ENCODE measurements at places on chromosomes 12 and 14. TPM values are rescaled to one million over a fixed set of nuclear protein-coding genes. Genes with fewer than 3 reads are reported as not detected.

GRCh38 chr12:18823461-18823860 is 85.5 kb downstream of the CAPZA3 start:
- DNase-seq, result no peak
- H3K4me1 ChIP-seq, result no peaks in the 10 kb centered on the region
- H3K27ac ChIP-seq, result no peak overlapping the region
- no peaks in the 10 kb centered on the region for H3K36me3 ChIP-seq
- no peak overlapping the region for H3K4me3 ChIP-seq

- no peaks in the 10 kb centered on the region for H3K4me1 ChIP-seq
- no peaks in the 10 kb centered on the region for H3K27me3 ChIP-seq
- no peaks in the 10 kb centered on the region for H3K36me3 ChIP-seq
Observed at GRCh38 chr14:74038020-74038859, 19.1 kb downstream of the BBOF1 start.

DNA sequence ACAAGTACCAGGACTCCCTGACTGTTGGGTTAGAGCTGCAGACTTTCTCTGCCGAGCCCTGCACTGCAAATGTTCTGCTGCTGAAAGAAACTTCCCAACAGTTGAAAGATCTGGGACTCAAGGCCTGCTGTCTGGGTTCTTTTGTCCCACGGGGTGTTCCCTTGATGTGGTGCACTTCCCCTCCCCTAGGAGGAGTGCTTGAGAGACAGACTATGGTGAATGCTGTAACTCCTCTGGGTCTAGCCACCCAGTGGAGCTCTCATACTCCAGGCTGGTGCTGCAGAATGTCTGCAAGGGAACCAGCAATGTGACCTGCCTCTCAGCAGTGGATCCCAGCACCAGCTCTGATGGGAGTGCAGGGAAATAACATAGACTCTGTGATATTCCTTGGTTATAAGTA is 129.2 kb upstream of the SLCO1B1 start:
- peak; percentile 5 for DNase-seq
- H3K27me3 ChIP-seq, result no peaks in the 10 kb centered on the region
- no peaks in the 10 kb centered on the region for H3K4me1 ChIP-seq
- no peak overlapping the region for H3K27ac ChIP-seq

The FLVCR2 gene
- 13.4 TPM for total RNA-seq

The DPY19L2 gene
- not detected for total RNA-seq

DNA sequence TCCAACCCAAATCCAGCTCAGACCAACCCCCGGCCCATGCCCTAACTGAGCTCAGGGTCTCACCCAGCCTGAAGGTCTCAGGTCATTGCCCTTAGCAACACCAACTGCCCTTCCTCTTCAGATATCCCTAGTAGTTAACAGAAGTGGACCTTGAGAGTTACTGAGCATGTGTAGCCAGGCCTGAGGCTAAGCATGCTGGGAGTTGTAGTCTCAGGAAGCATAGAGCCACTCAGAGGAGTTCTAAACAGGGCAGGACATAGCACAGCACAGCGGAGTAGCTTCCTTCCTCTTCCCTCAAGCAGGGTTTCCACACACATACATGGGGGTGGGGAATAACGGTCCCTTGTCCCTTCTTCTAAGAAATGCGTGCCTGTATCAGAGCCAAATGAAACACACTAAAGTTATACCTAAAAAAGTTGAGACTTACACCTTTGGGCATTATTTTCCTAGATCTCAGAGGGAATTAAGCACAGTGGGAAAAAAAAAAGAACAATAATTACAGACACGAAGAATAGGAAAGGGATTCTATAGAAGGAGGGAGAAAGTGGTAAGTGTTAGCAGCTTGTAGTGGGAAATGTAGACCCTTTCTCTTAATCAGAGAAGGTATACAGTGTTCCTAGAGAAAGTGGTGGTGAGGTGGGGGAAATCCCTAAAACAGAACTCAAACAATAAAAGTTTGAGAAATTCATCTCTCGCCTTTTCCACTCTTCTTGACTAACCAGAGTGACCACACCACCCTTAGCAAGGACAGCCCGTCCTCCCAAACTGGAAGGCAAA is 4.4 kb downstream of the KMT2D start:
- peaks cover 17% of the 10 kb centered on the region for H3K4me1 ChIP-seq
- no peaks in the 10 kb centered on the region for H3K27me3 ChIP-seq
- DNase-seq, result peak; percentile 35
- peaks cover 12% of the 10 kb centered on the region for H3K36me3 ChIP-seq

The LBHD2 gene
- total RNA-seq, result not detected

GRCh38 chr14:100213587-100213955 is 25.4 kb upstream of the YY1 start:
- H3K4me3 ChIP-seq, result peak overlapping the region; percentile 89
- no peaks in the 10 kb centered on the region for H3K27me3 ChIP-seq
- no peaks in the 10 kb centered on the region for H3K36me3 ChIP-seq
- peak overlapping the region; percentile 67 for H3K27ac ChIP-seq
- no peak for DNase-seq

The HCAR2 gene
- 0.18 TPM for total RNA-seq

DNA sequence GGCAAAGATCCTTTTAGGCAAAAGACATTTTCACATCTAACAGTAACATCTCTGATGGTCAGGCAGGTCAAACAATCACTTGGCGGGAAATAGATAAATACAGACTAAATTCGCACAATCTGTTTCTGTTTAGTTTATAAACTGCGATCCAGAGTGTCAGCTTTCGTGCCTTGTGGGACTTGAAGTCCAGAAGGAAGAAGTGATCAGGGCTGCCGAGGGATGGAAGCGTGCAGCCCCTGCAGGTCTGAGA is 245 bp upstream of the BRMS1L start:
- H3K27ac ChIP-seq, result peak overlapping the region; percentile 81
- H3K27me3 ChIP-seq, result no peaks in the 10 kb centered on the region
- H3K4me3 ChIP-seq, result peak overlapping the region; percentile 54

DNA sequence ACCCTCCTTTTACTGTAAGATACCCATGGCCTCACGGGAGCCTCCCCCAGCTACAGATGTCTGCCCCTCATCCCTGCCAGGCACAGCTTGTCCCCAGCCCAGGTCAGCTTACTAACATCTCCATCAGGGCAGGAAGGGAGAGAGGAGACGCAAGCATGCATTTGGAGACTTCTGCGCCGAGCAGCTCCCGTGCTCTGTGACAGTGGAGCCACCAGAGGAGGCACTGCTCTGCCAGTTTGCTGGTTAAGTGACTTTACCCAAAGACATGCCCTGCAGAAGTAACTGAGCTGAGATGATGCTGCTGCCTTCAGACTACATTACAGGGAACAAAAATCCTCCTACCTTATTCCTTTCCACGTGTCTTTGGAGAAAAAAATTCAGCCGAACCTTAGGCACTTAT is 133.4 kb downstream of the ESRRB start:
- H3K36me3 ChIP-seq, result no peaks in the 10 kb centered on the region
- peaks cover 1% of the 10 kb centered on the region for H3K27me3 ChIP-seq
- H3K27ac ChIP-seq, result no peak overlapping the region
- DNase-seq, result no peak
- H3K4me3 ChIP-seq, result no peak overlapping the region

DNA sequence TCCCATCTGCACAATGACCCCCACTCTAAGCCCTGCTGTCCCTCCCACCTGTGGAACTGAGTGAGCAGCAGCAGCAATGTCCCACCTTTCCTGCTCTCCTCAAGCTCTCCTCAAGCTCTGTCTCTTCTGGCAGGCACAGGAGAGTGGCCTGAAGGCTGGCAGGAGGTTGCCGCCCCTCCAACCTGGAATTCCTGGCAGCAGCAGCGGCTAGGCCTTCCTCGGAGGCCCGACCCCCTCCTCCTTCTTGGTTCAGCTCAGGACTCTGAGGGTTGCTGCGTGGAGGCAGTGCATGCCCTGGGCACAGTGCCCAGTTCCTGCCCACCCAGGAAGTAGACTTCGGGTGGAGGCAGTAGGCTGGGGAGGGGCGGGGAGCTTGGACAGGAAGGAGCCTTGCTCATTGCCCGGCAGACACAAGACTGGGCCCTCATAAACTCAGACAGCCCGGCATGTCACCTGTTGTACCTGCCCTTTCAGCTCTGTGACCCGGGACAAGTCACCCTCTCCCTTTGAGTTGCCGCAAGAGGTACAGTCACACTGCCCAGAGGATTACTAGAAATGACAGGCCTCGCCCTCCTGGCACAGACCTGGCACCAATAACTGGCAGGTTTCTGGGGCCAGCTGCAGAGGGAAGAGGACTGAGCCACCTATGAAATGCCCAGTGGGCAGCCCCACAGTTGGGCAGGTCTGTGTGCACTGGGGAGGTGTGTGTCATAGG is 2.1 kb upstream of the SERPINA1 start:
- H3K27me3 ChIP-seq, result no peaks in the 10 kb centered on the region
- H3K4me1 ChIP-seq, result peaks cover 37% of the 10 kb centered on the region
- no peaks in the 10 kb centered on the region for H3K36me3 ChIP-seq
- no peak overlapping the region for H3K4me3 ChIP-seq
- DNase-seq, result no peak

DNA sequence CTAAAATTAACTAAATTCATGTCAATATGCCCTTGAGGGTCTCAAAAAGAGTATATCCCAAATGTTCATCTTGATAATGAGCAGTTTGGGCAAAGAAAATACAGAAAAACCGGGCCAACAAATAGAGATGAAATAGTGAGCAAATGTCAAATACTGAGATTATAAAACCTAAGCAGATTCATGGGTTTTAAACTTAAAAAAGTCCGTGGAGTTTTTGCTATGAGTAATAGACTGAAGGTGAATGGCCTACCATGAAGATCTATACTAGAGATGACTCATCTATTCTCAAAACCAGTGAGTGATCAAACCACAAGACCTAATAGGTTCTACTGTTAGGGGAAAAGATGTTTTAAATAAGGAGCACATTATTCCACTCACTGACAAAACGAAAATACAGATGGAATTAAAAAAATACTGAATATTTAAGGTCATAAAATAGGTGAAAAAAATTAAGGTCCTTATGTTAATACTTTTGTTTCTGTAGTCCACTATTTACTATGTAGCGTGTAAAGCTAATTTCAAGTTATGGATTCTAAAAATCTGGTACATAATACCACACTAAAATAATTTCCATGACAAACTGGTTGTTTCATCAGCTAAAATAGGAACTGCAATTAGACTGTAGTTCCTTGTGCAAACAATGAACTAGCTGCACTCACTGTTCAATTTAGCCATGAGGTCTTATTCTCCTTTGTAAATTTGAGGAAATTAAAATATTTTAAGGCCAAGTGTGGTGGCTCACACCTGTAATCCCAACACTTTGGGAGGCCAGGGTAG is 5.0 kb downstream of the HNRNPC start:
- H3K27ac ChIP-seq, result no peak overlapping the region
- peaks cover 3% of the 10 kb centered on the region for H3K36me3 ChIP-seq
- no peak overlapping the region for H3K4me3 ChIP-seq
- peaks cover 23% of the 10 kb centered on the region for H3K4me1 ChIP-seq
- DNase-seq, result no peak

- H3K36me3 ChIP-seq, result no peaks in the 10 kb centered on the region
- no peaks in the 10 kb centered on the region for H3K4me1 ChIP-seq
- DNase-seq, result no peak
- H3K27ac ChIP-seq, result no peak overlapping the region
Observed at GRCh38 chr14:39558525-39558924, 126.3 kb upstream of the FBXO33 start.

The AKAP5 gene
- 15.0 TPM for total RNA-seq

DNA sequence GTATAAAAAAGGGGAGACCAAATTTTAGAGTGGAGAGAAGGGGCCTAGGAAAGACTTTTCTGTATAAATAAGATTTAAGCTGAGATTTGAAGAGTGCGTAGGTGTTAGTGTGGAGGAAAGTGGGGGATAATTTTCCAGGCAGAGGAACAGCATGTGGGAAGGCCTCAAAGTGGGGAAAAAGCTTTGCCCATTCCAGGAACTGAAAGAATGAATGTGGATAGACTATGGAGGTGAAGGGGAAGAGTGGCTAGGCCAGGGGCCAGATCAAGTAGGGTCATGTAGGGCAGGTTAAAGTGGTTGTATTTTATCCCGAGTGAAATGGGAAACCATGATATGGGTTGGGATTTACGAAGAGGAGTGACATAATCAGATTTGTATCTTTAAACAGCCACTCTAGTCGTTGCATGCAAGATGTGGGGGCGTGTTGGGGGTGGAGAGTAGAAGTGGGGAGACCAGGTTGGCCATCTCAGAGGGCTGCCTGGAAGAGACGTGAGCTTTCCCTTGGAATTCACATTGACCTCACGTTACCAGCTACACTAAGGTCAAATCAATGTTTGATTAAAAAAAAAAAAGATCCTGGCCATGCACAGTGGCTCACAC is 3.3 kb downstream of the ZNF664 start:
- no peak for DNase-seq
- H3K4me1 ChIP-seq, result peaks cover 8% of the 10 kb centered on the region
- H3K27me3 ChIP-seq, result no peaks in the 10 kb centered on the region
- peak overlapping the region; percentile 7 for H3K27ac ChIP-seq
- no peak overlapping the region for H3K4me3 ChIP-seq

- H3K27me3 ChIP-seq, result no peaks in the 10 kb centered on the region
- H3K27ac ChIP-seq, result no peak overlapping the region
- H3K36me3 ChIP-seq, result no peaks in the 10 kb centered on the region
- DNase-seq, result no peak
- H3K4me3 ChIP-seq, result no peak overlapping the region
Observed at GRCh38 chr12:76896274-76896673, 17.5 kb upstream of the CSRP2 start.

DNA sequence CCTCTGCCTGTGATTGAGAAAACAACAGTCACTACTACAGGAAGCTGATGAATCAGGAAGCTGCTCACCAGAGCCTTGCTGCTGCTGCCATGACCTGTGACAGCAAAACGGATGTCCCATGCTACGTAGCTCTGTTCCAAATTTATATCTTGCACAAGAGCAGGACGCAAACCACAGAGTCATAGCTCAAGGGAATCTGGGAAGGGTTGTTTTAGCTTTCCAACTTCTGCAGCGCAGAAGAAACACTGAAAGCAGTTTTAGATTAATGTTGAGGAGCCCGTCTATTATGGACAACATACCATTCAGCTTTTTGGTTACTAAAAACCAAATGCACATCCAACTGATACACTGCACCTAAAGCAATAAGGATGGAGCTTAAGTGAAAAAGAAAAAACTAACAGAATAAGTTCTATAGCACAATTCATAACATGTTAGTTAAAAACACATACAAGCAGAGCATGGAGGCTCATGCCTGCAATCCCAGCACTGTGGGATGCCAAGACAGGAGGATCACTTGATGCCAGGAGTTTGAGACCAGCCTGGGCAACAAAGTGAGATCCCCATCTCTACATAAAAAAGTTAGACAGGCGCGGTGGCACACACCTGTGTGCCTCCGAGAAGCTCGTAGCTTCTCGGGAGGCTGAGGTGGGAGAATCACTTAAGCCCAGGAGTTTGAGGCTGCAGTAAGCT is 1.7 kb upstream of the ANKRD33 start:
- no peaks in the 10 kb centered on the region for H3K27me3 ChIP-seq
- no peak overlapping the region for H3K4me3 ChIP-seq
- H3K4me1 ChIP-seq, result peaks cover 10% of the 10 kb centered on the region
- DNase-seq, result peak; percentile 27
- H3K27ac ChIP-seq, result no peak overlapping the region

GRCh38 chr14:52076334-52076733 is 7.5 kb upstream of the NID2 start:
- no peaks in the 10 kb centered on the region for H3K36me3 ChIP-seq
- no peaks in the 10 kb centered on the region for H3K27me3 ChIP-seq
- H3K4me3 ChIP-seq, result no peak overlapping the region
- H3K4me1 ChIP-seq, result peaks cover 44% of the 10 kb centered on the region
- H3K27ac ChIP-seq, result no peak overlapping the region
- DNase-seq, result no peak

The VRTN gene
- total RNA-seq, result 1.7 TPM
